Stimulated activated CD4-positive, alpha-beta T cell treated with anti-CD3 and anti-CD28 coated beads, Interleukin-1b, Interleukin-23, amount 100 ng/mL, for 48 hours (primary cell): ENCODE measurements at places on chromosomes 4 and X.
A peak's percentile ranks its signal among the peaks of the same experiment; 100 is the strongest.

DNA sequence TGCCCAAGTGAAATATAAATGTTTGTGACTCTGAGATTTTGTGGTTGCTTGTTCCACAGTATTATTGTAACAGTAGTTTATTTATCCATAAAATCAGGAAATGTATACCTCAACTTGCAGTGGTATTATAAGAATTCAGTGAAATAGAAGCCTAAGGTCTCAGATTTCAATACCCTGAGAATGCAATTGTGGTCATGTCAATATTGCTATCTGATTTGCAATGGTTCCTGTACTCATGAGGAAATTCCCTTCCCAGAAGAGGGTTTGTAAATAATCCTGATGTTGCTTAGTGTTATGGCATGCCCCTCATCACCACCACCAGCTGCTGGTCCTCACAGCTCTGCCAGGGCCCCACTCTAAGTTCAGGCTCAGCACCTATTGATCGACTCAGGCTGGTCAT is 67.8 kb downstream of the SLC34A2 start:
- DNase-seq: no peak

- no peak for DNase-seq
Measured at GRCh38 chr4:186979961-186980745, 256.5 kb upstream of the FAT1 start.

DNA sequence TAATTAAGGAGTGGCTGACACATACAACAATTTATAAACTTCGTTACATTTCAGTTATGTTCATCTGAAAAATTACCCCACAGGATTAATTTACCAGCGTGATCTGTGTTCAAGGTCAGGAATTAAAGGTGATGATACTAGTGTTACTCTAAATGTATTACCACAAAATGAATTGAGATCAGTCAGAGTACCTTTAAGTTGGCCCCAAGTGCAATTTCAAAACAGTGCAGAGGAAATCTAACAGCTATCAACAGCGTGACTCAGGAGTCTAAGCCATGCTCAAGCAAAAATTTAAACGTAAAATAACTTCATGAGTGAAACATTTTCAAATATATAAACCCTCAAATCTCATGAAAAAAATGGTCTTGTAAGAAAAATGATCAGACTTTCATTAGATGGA is 18.7 kb downstream of the ANTXR2 start:
- no peak for DNase-seq

DNA sequence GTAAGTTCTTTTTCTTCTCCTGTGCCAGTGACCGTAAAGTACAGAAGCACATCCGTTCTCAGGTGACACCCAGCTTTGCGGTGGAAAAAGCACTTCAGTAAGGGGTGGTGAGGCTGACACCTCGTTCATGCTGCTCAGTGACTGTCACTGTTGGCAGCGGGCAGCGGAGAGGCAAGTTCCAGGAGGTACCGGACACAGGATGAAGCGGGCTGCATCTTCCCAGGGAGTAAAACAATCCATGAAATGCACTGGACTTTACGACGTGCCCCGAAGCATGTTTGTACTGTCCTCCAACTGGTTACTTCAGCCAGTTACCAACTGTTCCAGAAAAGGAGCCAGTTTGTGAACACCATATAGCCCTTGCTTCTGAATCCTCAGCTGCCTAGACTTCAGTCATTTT is 110.7 kb downstream of the ZNF827 start:
- no peak for DNase-seq

- no peak for DNase-seq
Measured at GRCh38 chr4:168652755-168653154, 155.9 kb downstream of the PALLD start.

DNA sequence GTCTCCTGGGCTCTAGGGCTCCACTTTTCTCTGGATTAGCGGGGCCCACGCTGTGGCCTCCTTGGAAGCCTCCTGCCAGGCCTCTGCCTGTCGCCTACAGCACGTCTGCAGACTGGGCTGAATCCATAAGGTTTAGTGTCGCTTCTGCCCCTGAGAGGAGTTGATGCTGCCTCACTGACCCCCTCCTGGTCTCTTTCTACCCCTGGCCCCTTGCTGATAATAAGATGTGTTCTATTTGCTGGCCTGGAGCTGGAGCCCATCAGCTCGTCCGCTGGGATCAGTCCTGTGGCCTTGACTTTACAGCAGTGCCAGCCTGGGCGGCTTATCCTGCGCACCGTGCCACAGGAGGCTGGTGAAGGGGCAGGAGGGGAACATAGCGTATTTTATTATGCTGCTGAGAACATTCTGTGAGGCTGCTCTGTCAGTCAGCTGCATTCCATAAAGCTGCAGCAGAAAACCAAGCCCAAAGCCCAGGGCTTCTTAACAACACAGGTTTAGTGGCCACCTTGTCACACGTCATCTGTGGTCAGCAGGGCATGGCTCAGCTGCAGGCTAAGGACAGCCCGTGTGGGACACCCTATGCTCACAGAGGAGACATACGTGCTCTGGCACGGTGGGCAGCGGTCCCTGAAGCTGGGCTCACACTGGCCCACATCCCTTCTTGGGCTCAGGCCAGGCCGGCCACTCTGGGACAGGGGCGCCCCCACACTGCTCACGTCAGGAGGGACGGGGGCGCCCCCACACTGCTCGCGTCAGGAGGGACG is 29.3 kb upstream of the HGFAC start:
- no peak for DNase-seq

DNA sequence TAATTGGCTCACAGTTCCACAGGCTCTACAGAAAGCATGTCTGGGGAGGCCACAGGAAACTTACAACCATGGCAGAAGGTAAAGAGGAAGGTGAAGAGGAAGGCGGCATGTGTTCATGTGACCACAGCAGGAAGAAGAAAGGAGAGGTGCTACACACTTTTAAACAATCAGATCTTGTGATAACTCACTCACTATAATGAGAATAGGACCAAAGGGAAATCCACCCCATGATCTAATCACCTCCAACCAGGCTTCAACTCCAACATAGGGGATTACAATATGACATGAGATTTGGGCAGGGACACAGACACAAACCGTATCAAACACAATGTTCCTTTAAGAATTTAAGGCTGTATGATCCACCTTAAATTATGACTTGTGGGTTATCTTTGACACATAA is 10.5 kb upstream of the PGM2 start:
- DNase-seq: no peak

- no peak for DNase-seq
Measured at GRCh38 chr4:147220833-147221232, 260.1 kb upstream of the EDNRA start.

DNA sequence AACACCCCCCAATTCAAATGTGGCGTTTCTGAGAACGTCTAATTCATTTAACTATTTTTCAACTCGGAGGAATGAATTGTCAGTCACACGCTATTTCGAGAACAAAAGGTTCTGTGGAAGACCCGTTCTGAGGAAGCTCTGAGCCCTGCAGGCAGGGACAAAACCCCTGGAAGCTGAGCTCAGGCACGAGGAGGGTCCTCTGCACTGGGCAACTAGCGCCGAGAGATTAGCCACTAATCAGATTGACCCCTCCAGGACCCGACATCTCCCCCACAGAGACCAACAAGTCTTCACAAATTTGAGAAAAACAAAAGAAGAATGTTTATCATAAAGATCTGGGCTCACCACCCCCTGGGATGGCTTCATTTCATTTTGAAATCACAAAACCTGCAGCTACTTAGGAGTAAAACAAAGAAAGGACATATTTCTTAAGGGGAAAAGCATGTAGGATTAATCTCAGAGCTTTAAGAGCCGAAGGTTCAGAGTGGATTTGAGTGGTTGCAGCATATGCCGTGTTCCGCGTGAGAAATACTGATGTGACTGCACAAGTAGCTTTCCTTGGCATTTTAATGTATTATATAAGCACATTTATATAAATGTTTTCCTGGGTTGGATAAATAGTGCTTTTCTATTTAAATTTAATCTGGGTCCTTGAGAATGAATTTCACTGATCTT is 41.8 kb downstream of the ADRA2C start:
- DNase-seq: no peak

DNA sequence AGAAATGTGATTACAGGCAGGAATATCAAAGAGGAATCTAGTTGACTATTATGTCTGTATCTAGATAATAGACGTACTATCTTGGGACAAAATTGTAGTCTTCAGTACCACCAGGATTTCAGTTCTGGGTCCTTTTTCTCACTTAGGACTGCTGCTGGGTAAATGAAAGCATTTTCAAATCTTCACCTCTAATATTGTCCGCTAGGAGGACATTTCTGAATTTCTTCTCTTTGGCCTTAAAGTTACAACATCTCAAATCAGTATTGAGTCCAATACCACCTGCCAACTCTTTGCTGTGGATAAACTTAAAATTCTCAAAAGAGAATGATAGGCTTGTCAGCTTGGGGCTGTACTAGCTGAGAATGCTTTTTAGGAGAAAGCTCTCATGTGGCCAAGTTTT is 6.0 kb downstream of the FGF16 start:
- no peak for DNase-seq

GRCh38 chr4:176999935-177000543 is 207.3 kb upstream of the VEGFC start:
- no peak for DNase-seq

GRCh38 chrX:135974279-135974856 is 580 bp upstream of the MMGT1 start:
- DNase-seq: peak; percentile 56

DNA sequence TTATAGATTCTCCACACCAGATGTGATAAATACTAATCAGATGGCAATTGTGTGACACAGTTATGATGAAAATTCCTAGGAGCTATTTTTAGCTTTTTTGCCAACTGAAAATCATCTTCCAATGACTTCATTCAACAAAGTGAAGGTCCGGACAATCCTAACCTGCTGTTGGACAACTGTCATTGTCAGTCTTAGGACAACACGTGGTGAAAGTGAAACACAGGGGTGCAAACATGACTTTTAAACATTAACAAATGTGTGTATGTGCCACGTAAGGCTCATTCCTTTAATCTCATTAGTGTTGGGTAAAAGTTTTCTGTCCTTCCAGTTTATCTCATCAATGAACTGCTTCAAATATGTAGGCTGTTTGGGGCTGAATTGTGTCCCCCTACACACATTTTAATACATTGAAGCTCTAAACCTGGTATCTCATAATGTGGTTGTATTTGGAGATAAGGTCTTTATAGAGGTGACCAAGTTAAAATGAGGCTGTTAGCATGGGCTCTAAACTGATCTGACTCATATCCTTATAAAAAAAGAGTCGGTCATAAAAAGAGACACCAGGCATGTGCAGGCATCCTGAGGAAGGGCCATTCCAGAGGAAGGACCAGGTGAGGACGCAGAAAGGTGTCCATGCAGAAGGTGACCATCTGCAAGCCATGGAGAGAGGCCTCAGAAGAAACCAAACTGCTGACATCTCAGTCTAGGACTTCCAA is 41.2 kb upstream of the SMAD1 start:
- no peak for DNase-seq

GRCh38 chr4:146346276-146346675 is 131.9 kb downstream of the REELD1 start:
- no peak for DNase-seq

DNA sequence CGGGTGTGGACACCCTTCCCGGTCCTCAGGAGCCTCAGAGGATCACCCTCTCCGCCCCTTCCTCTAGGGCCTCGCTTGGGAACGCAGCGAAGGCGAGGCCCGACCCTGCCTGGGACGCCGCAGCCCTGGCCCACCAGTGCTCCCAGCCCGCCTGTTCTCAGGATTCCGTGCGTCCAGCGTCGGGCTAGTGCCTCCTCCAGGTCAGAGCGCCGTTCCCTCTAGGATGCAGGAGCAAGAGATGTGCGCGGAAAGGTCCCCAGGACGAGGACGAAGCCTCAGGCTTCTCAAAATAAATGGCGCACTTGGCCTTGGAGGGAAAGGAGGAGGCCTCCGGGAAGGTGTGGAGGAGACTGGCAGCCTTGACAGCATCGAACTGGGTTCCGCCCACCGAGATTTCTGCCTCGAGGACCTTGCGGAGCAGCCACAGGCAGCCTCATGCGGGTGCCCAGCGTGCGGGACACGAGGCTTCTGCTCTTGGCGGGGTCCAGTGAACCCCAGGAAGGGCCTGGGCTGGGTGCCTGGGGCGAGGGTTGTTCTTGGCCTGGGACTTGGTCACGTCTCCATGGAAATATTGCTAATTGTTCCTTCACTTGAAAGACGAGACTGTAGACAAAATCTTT is 35.1 kb downstream of the PITX2 start:
- DNase-seq: no peak

DNA sequence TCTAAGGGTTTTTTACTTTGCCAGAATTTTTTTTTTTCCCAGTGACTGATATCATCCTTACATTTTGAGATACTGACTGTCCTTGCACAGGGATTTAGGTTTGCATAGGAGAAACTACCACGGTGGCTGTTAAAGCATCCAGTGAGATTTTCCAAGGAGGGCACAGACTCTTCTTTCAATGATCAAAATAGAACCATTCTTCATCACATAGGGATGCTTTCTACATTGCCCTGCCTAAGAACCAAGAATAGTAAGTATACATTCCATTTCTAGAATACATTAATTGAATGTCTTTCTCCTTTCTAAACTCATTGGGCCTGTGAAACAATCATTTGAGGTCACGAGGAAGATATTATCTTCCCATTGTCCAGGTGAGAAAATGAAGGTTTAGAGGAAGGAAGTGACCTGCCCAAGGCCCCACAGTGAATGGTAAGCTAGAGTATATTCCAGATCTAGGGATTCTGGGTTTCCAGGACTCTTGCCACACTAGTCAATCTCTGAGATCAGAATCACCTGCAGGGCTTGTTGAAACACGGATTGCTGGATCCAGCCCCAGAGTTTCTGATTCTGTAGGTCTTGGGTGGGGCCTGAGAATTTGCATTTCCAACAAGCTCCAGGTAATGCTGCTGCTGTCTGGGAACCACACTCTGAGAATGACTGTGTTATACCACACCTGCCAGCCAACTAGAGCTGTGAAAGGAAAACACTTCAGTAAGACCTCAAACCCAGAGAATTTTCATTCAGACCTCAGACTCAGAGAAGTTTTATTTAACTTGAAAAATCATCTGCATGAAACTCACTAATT is 17.7 kb upstream of the TMEM154 start:
- no peak for DNase-seq

DNA sequence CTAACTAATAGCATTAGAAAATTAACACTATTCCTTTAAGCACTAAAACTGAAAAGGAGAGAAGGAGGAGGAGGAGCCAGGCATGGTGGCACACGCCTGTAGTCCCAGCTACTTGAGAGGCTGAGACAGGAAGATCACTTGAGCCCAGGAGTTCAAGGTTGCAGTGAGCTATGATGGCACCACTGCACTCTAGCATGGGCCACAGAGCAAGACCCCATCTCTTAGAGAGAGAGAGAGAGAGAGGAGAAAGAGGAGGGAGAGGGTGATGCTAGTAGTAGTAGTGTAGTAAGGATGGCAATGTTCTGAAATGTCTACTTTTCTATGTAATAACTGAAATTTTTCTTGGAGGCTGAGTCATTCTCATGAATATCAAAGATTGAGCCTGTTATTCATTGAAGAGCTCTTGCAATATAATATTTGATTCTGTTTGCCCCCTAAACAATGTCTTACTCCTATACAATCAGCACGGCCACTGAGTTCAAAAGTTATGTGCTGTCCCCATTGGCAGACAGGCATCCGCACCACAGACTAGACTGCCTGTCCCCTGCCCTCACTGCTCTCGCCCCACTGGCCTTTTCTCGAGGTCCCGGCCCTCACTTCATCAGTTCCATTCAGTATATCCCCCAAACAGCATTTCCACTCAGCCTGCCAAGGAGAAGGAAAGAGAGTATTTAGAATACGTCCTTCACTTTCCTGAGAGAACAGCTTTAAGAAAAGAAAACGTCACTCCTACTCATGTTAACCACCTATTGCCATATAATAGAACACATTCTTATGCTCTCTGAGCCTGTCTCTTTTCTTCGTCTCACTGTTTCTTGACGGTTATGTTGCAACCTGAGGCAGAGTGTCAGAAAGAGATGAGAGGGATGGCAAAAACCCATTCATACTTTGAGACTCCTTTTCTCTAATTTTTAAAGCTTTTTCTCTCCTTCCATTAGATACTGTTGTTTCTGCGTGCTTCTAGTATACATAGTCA is 238.1 kb downstream of the PALLD start:
- no peak for DNase-seq
